Bronchial epithelial cell (primary cell): ENCODE measurements at places on chromosomes 1 and 21. TPM values are rescaled to one million over a fixed set of nuclear protein-coding genes. Genes with fewer than 3 reads are reported as not detected.

DNA sequence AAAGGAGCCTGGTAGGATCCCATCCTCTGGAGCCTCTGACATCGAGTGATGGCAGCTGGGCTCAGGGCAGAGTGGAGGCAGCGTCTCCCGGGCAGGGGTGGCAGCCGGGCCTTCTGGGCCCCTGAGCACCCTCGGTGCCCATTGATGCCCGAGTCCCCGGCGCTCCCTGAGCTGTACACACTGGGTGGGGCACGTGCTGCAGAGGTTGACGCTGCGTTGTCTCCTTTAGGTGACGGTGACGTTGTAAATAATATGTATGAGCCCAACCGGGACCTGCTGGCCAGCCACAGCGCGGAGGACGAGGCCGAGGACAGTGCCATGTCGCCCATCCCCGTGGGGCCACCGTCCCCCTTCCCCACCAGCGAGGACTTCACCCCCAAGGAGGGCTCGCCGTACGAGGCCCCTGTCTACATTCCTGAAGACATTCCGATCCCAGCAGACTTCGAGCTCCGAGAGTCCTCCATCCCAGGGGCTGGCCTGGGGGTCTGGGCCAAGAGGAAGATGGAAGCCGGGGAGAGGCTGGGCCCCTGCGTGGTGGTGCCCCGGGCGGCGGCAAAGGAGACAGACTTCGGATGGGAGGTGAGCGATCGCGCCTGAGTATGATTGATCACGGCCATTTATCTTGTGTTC is 117.0 kb downstream of the PRDM16 start:
- no peak for DNase-seq

GRCh38 chr21:32226444-32226843 is 52.4 kb downstream of the MIS18A start:
- DNase-seq: no peak

- DNase-seq: no peak
Measured at GRCh38 chr1:84870591-84870990, 22.4 kb downstream of the LPAR3 start.

- no peak for DNase-seq
Measured at GRCh38 chr1:81374481-81374880, 426.3 kb upstream of the ADGRL2 start.

DNA sequence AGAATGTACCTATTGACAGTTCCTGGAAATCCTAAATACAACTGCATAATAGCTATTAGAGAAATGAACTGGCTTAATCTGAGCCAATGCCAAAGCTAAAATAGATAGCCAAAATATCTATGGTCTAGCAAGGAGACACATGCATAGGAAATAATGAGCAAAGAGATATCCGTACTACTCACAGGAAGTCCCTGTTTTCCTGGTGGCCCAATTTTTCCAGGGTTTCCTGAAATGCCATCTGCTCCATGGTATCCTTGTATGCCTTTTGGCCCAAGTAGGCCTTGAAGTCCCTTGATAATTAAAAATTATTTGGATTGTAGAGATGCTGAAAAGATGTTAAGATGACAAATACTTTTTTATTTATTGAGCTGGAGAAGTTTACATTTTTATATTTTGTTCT is 108.4 kb upstream of the ZNHIT6 start:
- DNase-seq: no peak

- DNase-seq: no peak
Measured at GRCh38 chr1:236810018-236810417, 14.9 kb downstream of the MTR start.

DNA sequence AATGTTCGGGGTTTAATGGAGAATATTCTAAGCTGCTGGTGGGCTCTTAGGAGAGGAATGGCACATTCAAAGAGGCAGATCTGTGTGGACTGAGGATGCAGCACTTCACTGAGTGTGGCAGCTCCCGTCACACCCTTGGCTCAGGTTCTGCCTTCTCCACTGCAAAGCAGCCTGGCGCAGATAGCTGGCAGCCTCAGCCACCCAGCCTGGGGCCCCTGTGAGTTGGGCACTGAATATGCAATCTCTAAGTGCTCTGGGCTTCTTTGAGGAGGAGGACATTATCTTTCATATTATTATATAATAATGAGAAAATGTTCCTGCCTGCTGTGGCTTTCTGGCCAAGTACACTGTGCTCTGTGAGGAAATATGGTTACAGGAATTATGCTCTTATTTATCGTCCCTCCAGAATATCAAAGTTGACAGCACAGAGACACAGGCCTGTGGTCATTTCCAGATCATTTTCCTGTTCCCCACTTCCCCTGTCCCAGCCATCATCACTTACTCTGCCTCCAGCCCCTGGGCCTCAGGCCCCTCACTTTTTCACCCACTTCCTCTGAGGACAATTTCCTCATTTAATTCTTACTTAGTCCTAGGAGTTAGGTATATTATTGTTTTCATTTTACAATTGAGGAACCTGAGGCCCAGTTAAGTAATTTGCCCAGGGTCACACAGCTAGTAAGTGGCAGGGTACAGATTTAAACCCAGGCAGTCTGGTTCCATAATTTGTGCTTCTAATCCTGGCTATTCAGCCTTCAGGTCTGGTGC is 53.6 kb downstream of the MAB21L3 start:
- DNase-seq: no peak

DNA sequence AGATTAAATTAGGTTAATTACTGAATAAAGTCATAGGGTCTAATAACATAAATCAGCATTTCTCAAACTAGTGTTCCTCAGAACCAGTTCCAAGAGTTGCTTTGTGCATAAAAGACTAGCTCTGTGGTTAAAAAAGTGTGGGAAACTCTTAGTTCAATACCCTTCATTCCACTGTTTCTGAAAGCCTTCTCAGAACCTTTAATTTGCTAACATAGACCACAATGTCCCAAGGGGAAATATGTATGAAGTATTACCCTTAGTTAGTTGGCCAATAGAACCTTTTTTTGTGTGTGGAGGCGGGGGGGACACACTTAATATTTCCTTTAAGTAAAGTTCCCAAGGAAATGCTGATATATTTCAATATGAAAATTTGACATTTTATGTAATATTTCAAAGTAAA is 20.4 kb downstream of the ODF2L start:
- DNase-seq: no peak

- no peak for DNase-seq
Measured at GRCh38 chr1:243379706-243380105, 123.9 kb downstream of the SDCCAG8 start.

DNA sequence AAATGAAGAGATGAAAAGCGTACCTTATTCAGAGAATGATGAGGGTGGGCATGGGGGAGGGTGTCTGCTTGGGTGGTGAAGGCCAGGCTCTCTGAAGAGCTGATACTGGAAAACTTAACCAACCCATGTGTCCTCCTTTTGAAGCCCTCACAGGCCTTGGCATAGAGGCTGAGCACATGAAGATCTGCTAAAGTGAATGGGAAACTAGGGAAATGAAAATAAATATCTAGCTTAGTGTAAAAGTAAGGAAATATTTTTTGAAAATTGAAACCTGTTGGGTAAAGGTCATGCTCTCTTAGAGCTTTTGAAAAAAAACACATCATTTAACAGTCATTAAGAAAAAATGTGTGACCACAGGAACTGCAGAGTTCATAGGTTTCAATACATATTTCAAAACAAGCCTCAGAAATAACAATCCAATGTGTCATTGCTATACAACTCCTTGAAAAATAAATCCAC is 40.5 kb upstream of the RALGPS2 start:
- peak; percentile 97 for DNase-seq

DNA sequence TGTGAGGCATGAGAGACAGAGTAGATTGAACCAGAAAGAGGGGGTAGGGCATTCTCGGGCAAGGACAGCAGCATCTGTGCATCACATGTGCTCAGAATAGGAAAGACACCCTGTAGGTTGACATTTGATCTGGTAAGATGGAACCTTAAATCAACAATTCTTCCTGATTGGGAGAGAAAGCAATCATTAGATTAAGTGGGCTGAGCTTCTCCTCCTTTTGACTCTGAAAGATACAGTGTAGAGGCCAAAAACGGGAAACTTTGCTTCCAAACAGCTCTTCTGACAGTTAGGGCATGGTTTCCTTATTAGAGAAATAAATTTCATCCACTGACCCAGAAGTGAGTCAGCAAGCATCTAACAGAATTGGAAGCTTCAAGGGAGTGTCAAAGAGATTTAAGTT is 9.7 kb downstream of the KIF14 start:
- no peak for DNase-seq

- DNase-seq: no peak
Measured at GRCh38 chr1:115340879-115341278, 2.8 kb upstream of the NGF start.

GRCh38 chr1:117803318-117803717 is 126.1 kb downstream of the GDAP2 start:
- no peak for DNase-seq

- no peak for DNase-seq
Measured at GRCh38 chr1:98452162-98452561, 209.4 kb upstream of the SNX7 start.

GRCh38 chr1:36149973-36150295 is 648 bp upstream of the TRAPPC3 start:
- no peak for DNase-seq

DNA sequence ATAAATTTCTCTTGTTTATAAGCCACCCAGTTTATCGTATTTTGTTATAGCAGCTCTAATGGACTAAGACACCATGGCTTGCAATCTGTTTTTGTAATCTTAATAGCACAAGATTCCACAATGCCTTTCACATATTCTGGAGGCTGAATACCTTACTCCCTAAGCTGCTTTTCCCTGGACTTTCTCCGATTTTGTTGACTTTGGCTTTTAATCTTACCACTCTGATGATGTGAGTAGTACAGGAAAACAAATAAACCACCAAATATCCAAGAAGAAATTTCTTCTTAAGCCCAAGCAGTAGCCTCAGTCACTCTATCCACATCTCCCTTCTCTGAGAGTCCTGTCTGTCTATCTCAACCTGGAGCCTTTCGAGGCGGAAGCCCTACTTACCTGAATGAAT is 838.6 kb downstream of the LTN1 start:
- no peak for DNase-seq

- DNase-seq: no peak
Measured at GRCh38 chr1:207988326-207989165, 77.6 kb upstream of the CD34 start.

DNA sequence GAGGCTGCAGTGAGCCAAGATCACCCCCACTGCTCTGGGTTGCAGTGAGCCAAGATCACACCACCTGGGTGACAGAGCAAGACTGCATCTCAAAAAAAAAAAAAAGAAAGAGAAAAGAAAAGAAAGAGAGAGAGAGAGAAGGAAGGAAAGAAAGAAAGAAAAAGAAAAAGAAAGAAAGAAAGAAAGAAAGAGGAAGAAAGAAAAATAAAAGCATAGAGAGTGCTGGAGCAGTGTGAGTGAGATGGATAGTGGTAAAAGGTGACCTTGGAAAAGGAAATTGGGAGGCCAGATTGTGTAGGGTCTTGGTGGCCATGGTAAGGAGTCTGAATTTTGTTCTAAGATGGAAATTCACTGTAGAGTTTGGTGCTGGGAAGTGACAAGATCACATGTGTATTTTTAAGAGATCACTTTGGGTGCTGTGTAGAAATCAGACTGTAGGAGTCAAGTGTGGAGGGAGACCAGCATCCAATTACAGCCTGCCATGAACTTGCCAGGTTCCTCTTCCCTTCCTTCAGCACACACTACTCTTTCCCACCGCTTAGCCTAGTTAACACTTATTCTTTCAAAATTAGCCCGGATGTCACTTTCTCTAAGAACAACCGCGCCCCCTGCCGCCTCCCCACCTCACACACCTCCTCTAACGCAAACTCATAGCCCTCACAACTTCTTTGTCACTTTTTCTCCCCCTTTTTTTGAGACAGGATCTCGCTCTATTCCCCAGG is 17.9 kb downstream of the MTX1 start:
- DNase-seq: peak; percentile 60

GRCh38 chr21:28325618-28326017 is 667.1 kb downstream of the LTN1 start:
- DNase-seq: peak; percentile 81

- no peak for DNase-seq
Measured at GRCh38 chr1:212529211-212529741, 79.3 kb upstream of the ATF3 start.

GRCh38 chr1:236753516-236753915 is 41.6 kb upstream of the MTR start:
- peak; percentile 5 for DNase-seq

DNA sequence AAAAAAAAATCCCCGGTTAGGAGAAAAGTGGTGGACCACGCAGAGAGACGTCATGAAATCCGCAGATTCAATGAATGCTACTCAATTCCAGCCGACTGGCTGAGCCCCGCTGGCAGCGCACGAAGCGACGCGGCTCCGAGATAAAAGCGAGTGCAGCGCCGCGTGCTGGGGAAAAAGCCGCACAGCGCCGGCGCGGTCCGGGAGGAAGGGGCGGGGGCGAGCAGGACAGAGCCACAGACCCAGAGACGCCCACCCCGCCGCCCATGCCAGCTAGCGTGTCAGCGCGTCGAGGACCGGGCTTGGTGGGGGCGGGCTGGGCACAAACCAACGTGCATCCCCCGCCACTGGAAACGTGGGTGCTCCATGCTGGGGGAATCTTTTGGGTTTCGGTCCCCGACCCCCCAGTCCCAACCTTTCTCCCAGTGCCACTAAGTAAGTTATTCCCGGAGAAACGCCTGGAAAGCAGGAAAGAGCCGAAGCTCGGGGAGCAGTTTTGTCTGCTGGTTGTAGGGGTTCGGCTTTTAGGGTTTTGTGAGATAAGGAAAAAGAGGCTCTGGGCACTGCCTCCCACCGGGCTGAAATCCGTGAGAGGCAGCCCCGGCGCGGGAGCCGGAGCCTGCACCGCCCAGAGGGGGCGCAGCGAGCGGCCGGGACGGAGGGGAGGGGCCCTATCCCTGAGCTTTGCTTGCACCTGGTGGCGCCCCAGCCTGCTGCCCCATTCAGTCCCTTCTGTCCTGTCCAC is at the start of gene KCNJ6:
TSS of gene KCNJ6 (minus strand) at position 148 of the 742 bp plus-strand sequence. CDS start 75,775 bp downstream, outside the sequence.
- no peak for DNase-seq

- no peak for DNase-seq
Measured at GRCh38 chr21:36798491-36798890, 99.6 kb downstream of the SIM2 start.

GRCh38 chr1:54325703-54326461 is 80.3 kb downstream of the SSBP3 start:
- DNase-seq: no peak

GRCh38 chr1:185244015-185244747 is 72.9 kb downstream of the IVNS1ABP start:
- DNase-seq: peak; percentile 95

HPCAL4 gene
- total RNA-seq: under 0.01 TPM in 2 replicates

SH2D1B gene
- total RNA-seq: 0.13 TPM in 1 of 2 replicates, not detected in the other

FAM177B gene
- total RNA-seq: 0.38 TPM in 1 of 2 replicates, not detected in the other

PHC2 gene
- 19.7 and 32.1 TPM in 2 replicates for total RNA-seq

PRR9 gene
- not detected in 2 replicates for total RNA-seq

GSTM1 gene
- 0.90 and 2.6 TPM in 2 replicates for total RNA-seq

IVL gene
- 1.6 and 14.6 TPM in 2 replicates for total RNA-seq
